GOT3 (cell line): ENCODE measurements at places on chromosomes 1 and 21.

GRCh38 chr1:157315544-157315943 lies 177.3 kb upstream of the ETV3 start:
- no peak for DNase-seq

DNA sequence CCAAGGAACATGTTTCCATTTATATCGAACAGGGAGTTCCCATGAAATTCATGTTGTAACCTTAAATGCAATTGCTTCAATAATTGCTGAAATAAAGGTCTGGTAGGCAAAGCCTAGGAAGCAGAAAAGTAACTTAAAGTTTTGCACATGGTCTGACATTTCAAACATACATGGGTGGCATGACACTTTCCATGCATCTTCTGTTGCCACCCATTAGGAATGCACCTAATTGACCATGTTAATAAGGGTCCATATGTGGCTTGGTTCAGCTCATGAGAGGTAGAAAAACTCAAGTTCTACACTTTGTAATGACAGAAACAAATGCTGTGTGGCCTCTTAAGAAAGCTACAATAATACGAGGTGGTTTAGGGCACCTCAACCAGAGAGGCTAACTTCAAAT lies 72.0 kb upstream of the GORAB start:
- DNase-seq, result no peak

DNA sequence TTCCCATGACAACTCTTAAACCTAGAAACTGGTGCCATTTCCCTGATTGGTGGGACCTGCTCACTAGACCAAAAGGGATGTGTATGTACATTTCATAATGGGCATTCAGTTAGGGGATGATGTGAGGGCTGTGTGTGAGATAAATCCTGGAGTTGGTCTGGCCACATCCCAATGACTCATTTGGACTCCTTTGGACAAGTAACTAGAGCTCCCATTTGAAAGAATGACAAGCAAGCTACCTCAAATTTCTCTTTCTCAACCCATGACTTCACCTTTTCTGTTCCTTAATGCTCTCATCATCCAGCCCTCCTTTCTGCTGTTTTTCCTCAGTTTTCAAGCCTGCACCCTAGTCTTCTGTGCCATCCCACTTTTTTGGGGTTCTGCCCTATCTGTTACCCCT lies 27.9 kb downstream of the EBNA1BP2 start:
- DNase-seq, result no peak

- no peak for DNase-seq
These were observed 16.9 kb downstream of the MATN1 start for GRCh38 chr1:30706528-30706927.

DNA sequence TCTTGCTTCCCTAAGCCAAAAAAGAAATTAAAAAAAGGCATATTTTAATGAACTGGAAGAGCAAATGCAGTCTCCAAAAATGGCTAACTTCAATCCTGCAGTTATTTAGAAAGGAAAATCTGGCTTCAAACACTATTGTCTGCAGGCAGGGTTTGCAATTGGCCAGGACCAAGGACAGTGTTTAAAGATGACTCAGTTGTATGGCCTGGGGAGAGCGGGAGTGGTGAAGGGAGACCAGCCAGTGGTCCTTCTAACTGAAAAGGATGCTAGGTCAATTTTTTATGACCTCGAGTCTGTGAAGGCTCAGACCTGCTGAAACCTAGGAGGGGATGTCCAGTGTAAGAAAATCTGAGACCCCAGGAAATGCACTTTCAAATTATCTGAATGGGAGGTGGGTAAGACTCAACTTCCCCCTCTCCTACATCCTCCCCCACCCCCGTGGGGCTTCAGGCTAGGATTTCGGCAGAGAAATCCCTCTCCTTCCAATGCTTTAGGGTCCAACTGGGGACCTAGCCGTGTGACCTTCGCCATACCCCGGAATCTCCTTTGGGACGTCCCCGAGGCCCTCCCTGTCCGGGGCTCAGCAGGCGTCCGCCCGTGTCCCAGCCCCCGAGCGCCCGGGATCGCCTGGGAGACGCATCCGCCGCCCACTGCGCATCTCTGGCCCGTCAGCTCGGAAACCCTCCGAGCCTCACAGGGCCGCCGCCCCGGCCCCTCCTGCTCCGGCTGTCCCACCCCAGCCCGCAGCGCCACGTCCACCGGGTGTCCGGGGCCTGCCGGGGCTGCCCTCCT lies 602 bp upstream of the RIMKLA start:
- DNase-seq, result no peak

GRCh38 chr21:28345934-28346333 lies 646.7 kb downstream of the LTN1 start:
- DNase-seq, result no peak

- DNase-seq, result no peak
These were observed 530.2 kb downstream of the PTPRC start for GRCh38 chr1:199168888-199169585.

- DNase-seq, result peak; percentile 10
These were observed 196.2 kb downstream of the ZC3H11B start for GRCh38 chr1:219416598-219417238.

DNA sequence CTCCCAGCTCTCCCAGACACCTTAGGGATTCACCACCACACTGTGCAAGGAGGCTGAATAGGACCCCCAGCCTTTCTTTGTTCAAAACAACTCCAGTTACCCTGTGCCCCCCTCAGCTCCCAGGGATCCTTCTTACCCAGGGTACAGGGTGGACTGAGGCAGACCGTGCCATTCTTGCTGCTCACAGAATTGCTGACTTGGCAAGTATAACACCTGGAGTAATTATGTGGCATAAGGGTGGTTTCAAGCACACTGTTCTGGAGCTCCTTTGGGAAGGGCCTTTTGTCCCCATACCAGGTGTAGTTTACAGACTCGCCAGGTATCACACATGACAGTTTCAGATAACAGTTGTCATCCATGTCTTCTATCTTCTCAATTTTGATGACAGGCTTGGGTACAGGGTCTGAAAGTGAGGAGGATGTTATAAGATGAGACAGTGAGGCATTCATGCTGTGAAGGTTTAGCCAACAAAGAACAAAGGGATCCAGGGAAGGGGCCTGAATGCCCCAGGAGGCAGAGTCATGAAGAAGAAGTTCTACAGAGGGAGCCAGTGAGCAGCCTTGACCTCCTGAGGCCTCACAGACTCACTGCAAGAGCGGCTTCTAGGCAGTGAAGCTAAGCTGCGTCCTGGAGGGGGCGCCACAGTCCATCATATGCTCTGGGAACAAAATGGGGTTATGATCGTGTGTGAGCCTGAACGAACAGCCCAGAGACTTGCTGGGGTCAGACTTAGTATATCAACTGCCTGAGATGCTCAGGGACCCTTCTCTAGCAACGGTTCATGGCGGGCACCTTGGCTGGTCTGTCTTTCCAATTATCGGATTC lies 30.3 kb downstream of the CD48 start:
- no peak for DNase-seq

DNA sequence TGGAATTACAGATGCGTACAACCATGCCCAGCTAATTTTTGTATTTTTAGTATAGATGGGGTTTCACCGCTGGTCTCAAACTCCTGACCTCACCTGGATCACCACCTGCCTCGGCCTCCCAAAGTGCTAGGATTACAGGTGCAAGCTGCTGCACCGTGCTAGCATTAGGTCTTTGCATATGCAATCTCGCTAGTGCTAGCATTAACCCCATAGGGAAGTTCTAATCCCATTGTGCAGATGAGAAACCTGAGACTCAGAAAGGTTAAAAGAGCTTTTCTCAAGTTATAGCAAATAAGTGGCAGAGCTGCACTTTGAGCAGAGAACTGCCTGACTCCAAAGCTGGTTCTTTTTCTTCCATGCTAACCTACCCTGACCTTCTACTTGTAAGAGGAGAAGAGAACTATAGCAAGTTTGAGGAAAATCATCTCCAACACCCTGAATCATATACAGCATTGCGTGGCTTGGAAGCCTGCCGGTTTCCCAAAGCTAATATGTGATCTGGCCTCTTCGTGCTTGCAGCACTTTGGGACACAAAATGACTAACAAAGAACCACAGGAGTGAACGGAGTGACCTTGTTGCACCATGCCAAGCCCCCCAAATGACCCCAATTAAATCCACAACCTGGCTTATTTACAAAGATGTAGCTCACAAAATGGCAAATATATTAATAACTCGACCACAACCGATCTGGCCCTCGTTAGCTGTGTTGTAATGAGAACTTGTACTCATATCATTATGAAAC lies 185.1 kb downstream of the TM2D1 start:
- DNase-seq, result peak; percentile 45

- no peak for DNase-seq
These were observed 119.7 kb downstream of the ZNF281 start for GRCh38 chr1:200290010-200290685.

- no peak for DNase-seq
These were observed 15.2 kb upstream of the KCNQ4 start for GRCh38 chr1:40768146-40768990.

DNA sequence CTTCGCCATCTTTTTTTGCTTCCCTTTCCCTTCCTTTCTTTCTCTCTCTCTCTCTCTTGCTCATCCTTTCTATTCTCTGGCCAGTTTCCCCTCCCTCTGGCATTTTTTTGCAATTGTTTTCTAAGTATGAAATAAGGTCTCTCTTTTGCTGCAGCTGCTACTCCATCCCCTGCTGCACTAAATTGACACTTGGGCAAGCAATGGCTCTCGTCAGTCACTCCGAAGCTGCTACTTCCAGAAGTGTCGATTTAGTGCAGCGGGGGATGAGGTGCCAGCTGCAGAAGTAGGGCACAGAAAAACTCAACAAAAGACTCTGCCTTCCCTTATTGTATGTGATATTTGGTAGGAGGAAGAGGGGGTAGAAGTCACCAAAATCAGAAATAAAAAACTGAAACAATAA lies 642.3 kb downstream of the RWDD3 start:
- no peak for DNase-seq

DNA sequence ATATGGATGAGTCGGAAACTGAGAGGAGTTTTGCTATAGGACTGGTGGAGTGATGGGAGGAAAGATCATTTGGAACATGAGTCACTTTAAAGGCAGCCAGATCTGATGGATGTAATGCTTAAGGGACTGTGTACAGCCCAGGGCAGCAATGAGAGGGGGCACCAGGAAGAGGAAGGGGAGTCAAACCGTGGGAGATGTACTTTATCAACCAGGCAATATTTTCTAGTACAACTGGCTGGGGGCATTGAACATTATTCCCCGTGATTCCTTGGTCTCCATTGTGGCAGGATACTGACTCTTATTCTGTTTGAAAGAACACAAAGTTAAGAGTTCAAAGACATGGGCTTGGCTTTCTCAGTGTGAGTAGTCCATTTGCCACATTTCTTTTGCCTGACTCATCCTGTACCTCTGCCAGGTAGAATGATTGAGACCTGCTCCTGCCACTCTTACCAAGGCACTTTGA lies 268.2 kb upstream of the NR5A2 start:
- no peak for DNase-seq

GRCh38 chr1:81119319-81119718 lies 681.4 kb upstream of the ADGRL2 start:
- DNase-seq, result no peak

GRCh38 chr21:25139414-25139813 lies 467.9 kb downstream of the MRPL39 start:
- DNase-seq, result no peak

GRCh38 chr1:204451352-204452124 lies 39.9 kb upstream of the PPP1R15B start:
- DNase-seq, result no peak

- DNase-seq, result no peak
These were observed 173.4 kb downstream of the TOMM20 start for GRCh38 chr1:234955107-234955731.

DNA sequence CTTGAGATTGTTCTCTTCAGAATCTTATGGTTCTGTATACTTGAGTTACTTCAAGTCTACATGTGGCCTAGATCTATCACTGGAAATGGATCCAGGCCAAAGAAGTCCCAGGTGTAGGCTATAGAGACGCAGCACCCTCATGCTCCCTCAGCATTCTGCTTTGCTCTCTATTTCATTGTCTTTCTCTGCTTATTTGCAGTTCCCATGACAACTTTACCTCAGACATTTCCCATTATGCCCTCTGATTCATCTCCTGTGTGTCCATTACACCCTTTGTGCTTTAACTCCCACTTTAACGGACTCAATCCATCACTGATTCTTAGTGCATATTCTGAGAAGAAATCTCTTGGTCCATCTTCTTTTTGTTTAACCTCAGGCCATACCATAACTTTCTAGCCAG lies 236.9 kb upstream of the NRIP1 start:
- no peak for DNase-seq

DNA sequence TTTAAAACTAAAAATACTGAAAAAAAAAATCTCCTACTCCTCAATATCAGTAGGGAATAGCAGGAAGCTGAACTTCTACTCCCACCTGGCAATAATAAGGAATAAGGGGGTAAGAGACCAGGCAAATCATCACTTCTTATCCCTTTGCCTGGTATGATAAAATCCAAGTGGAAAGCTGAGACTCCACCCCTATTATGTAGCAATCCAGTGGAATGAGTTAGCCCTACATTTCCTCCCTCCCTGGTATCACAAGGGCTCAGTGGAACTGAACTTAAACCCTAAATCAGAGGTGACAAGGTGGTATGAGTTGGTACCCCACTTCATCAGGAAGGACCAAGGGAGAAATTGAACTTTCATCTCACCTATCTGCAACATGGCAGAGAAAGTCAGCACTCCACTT lies 25.7 kb downstream of the TRIM33 start:
- DNase-seq, result no peak

DNA sequence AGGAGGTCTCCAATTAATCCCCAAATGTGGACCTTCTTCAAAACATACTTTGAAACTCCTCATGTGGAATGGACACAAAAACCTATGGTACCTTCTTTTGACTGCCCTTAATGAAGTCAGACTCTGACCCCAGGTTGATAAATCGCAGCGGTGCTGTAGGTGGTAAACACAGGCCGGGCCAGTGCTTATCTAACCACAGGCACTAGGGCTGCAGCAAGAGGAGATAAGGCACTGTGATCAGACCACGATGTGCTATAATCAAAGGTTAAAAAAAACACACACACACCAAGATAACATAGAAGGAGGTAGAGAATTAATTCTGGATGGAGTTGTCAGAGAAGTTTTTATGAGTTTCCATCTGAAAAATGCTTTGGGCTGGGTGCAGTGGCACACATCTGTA lies 52.3 kb upstream of the SIPA1L2 start:
- DNase-seq, result no peak

GRCh38 chr1:206828765-206829164 lies 36.7 kb upstream of the IL20 start:
- no peak for DNase-seq

GRCh38 chr1:158035976-158036583 lies 42.6 kb downstream of the KIRREL1 start:
- no peak for DNase-seq

DNA sequence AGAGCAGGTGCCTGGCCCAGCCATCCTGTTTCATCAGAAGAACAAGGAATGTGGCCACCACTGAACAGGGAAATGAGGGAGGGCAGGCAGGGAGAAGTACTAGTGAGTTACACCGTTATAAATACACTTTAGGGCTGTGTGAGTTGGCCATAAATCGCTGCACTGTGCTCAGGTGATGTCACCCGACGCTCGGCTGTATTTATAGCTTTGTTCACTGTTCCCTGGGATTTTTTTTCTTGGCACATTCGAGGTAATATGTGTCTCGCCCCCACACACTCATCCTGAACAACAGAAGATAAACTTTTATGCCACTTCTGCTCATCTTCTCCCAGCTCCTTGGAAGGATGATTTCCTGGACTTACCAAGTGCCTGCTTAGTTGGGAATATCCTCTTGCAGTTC lies 9.0 kb upstream of the KIRREL1 start:
- DNase-seq, result no peak

GRCh38 chr1:58773406-58773840 lies 10.4 kb downstream of the JUN start:
- DNase-seq, result peak; percentile 23
